NCI-H774 (cell line): ENCODE measurements at places on chromosomes 6 and 20.

- no peak for DNase-seq
These were observed 134.5 kb downstream of the EDN3 start for GRCh38 chr20:59434960-59435359.

GRCh38 chr20:53608071-53608455 lies 14.4 kb upstream of the ZNF217 start:
- no peak for DNase-seq

DNA sequence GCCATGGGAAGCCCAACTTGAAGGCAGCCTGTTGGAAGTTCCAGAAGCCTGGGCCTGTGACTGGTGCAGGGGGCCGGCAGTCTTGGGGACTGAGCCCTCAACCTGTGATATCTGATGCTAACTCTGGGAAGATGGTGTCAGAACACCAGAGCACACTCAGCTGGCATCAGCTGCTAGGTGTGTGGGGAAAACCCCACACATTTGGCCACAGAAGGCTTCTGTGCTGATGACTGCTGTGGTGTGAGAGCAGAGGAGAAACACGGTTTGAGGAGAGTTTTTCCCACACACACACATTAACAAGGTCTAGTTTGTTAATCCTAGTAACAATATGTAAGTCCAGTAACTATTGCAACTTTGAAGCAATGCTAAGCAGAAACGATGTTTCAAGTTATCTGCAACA lies 78.0 kb downstream of the PSMB1 start:
- DNase-seq: no peak

DNA sequence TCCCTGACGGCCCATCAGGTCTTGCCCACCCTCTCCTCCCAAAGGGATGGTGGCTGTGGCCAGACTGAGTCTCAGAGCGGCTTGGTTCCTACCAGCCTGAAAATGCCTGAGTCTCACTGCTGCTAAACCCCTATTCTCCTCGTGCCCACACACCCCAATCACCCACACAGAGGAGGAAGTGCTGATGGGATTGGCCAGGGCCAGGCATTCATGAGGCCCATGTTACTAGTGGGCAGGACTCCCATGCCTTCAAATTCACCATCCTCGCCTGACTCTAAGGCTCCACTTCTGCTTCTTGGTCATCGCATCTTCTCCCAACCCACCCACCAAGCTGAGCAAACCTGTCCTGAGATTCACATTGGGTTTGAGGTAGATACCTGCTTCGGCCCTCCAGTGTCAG lies 80.1 kb upstream of the CST7 start:
- no peak for DNase-seq

DNA sequence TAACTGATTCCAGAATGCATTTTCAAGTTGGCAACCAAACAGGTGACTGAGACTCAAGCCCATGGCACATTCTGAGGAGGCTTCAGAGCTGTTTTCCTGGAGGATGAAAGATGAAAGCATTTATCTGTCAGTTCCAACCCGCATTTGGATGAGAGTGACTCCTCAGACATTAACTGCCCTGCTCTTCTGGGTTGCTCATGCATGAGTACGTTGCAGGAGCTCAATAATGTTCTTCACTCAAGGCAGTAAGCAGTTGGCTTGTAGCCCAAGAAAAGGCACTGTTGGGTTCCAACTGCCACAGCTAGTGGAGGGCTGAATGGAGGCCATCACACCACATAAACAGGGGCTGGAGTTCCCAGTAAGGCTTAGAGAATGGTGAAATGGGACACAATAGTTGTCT lies 155.3 kb downstream of the FUT9 start:
- no peak for DNase-seq

DNA sequence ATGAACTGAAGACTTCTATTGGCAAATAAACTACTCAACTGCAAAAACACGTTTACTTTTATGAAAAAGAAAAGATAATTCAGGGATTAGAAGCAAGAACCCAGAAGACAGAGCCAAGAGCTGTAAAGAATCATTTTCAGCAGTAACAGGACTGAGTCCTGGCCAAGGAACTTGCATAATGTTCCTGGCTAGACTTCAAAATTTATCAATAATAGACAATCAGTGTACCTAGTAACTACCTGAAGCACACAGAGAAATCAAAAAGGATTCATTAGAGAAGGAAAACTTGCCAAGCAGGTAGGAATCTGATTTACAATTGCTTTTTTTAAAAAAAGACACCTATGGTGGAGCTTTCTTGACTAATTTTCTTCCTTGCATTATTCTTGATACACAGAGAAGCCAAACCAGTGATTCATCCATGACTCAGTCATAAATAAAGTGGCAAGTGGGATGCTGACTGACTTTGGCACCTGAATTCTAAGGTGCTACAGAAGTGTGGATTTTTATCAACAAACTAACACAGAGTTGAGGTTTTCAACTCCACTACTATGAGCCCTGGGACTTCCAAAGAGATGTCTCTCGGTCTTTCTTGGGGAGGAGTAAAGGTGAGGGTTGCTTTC lies 281.3 kb downstream of the BMP7 start:
- DNase-seq: no peak

DNA sequence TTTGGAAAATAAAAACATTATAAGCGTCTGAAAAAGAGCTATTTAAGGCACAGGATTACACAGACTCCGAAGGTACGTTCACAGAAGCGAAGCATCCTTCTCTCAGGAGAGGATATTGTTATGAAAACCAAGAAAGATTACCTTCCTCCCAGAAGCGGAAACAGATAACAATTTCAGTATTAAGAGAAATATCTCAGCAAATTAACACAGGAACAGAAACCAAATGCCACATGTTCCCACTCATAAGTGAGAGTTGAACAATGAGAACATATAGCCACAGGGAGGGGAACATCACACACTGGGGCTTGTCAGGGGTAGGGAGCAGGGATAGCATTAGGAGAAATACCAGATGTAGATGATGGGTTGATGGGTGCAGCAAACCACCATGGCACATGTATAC lies 109.7 kb downstream of the CDK19 start:
- DNase-seq: no peak

DNA sequence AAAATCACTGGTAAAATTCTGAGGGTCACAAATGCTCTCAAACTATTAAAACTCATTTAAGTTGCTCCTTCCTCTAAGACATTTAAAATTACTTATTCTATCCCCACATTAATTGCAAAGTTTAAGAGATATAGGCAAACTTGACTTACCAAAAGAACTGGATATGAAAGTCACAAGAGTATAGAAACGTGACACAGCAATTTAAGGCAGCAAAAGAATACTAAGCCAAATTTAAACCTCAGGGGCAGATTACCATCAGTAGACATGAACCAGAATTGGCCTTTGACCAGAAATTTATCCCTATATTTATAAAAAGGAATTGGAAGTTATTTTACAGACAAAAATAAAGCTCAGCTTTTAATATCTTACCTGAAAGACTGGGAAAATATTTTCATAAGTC lies 56.0 kb downstream of the MAP3K7 start:
- no peak for DNase-seq

GRCh38 chr6:101722471-101722870 lies 329.0 kb downstream of the GRIK2 start:
- DNase-seq: no peak

DNA sequence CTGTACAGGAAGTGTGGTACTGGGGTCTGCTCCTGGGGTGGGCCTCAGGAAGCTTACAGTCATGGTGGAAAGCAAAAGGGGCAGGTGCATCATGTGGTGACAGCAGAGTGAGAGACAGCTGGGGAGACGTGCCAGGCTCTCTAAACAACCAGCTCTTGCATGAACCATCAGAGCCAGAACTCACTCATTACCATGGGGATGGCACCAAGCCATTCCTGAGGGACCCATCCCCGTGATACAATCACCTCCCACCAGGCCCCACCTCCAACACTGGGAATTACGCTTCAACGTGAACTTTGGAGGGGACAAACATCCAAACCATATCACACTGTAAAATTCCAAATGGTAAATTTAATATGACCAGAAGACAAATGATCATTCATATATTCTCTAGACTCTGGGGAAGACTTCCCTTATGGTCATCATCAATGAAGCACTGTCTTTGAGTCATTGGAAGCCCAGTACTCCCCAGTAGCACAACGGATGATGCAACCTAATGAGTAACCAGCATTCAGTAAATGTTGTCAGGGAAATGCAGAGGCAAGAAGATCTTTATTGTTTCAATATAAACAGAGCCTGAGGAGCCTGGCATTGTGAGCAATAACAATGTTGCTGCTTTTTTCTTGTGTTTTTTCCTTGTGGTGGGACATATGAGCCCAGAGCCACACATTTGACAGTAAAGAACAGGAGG lies 48.2 kb upstream of the RALY start:
- no peak for DNase-seq
